ENCODE measurements at places on chromosomes 6 and 20.

DNA sequence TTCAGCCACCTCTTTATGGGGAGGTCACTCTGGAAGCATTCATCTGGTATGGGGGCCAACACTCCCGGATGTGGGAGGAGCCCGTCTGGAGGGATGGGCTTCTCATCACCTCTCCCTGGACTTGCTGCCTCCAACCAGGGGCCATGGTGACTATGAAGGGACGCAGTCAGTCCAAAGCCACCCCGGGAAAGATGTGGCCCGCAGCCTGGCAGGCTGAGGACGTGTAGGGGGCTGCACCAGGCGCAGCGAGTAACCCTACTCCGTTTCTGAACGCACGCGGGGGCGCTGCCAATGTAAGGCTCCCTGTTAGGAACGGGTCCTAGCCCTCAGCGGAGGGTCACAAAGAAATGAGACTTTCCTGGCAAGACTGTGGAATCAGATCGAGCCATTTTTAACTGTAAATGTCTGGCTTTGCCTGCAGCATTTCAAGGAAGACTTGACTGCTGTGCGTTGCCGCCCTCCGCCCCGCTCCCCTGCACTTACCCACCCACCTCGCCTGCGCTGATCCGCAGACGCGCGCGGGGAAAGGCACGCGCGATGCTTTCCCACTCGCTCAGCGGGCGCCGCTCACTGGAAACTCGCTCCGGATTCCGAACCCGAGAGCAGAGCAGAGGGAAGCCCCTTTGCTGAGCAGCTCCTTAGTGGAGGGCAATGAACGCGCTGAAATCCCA is 55.1 kb downstream of the IL20RA start:
- DNase-seq = no peak

GRCh38 chr20:11544029-11544678 is 373.5 kb upstream of the BTBD3 start:
- DNase-seq = no peak

- no peak for DNase-seq
Measured at GRCh38 chr6:107533415-107534059, 43.6 kb downstream of the SOBP start.

- no peak for DNase-seq
Measured at GRCh38 chr6:151043944-151044343, 178.4 kb downstream of the MTHFD1L start.

GRCh38 chr6:108080010-108080780 is 5.7 kb upstream of the OSTM1 start:
- DNase-seq = no peak

DNA sequence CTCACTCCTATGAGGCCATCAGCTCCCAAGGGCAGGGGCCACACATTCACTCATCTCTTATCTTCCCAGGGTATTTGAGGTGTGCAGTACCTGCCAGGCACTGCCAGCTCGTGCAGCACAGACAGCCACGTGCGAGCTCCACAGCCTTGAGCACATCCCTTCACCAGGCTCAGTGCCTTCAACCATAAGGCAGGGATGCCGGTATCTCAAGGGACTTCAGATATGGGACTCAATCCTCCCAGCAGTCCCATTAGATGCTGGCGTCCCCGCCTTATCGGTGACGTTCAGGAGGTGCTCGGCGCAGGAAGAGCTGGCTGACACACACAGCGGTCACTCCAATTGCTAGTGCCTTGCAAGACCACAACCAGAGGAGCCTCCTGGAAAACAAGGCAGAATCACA is 47.0 kb downstream of the EZR start:
- DNase-seq = no peak

- DNase-seq = no peak
Measured at GRCh38 chr6:136262940-136263339, 12.8 kb upstream of the MTFR2 start.

GRCh38 chr6:3324262-3324942 is 65.7 kb downstream of the PSMG4 start:
- DNase-seq = no peak

GRCh38 chr6:164097551-164098398 is 683.3 kb downstream of the QKI start:
- no peak for DNase-seq

- no peak for DNase-seq
Measured at GRCh38 chr6:626236-626635, 30.7 kb downstream of the HUS1B start.

GRCh38 chr6:53879608-53880007 is 84.8 kb downstream of the LRRC1 start:
- DNase-seq = no peak

- no peak for DNase-seq
Measured at GRCh38 chr6:21626756-21627155, 33.2 kb downstream of the SOX4 start.

GRCh38 chr6:16168858-16169257 is 40.0 kb downstream of the MYLIP start:
- DNase-seq = no peak

GRCh38 chr20:17614176-17614811 is 44.4 kb downstream of the DSTN start:
- DNase-seq = no peak

- DNase-seq = no peak
Measured at GRCh38 chr6:36914227-36914794, 28.6 kb downstream of the C6orf89 start.

Measured in cortex of kidney (tissue), 1 donor.